Stimulated activated CD4-positive, alpha-beta T cell treated with anti-CD3 and anti-CD28 coated beads, Interleukin-1b, Interleukin-23, amount 100 ng/mL, for 1 hour (primary cell): ENCODE measurements at places on chromosomes 1 and 21.

- no peak for DNase-seq
Measured at GRCh38 chr1:159282118-159282517, 20.0 kb upstream of the FCER1A start.

DNA sequence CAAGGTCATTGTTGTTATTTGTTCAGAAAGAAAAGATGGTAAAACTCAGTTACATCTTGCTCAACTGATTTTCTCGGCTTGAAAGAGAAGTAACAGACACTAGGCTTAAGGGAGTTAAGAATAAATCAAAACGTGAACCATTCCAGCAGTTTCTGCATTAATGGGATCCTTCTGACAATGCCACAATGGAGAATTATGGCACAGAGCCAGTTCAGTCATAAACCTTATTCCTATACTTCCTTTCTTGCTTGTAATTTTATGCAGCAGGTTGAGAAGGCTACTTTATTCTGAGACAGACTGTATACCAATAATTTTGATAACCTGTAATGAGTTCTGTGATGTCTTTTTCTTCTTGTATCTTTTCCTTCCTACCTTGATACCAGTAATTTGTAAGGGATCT lies 167.0 kb downstream of the C1orf21 start:
- no peak for DNase-seq

DNA sequence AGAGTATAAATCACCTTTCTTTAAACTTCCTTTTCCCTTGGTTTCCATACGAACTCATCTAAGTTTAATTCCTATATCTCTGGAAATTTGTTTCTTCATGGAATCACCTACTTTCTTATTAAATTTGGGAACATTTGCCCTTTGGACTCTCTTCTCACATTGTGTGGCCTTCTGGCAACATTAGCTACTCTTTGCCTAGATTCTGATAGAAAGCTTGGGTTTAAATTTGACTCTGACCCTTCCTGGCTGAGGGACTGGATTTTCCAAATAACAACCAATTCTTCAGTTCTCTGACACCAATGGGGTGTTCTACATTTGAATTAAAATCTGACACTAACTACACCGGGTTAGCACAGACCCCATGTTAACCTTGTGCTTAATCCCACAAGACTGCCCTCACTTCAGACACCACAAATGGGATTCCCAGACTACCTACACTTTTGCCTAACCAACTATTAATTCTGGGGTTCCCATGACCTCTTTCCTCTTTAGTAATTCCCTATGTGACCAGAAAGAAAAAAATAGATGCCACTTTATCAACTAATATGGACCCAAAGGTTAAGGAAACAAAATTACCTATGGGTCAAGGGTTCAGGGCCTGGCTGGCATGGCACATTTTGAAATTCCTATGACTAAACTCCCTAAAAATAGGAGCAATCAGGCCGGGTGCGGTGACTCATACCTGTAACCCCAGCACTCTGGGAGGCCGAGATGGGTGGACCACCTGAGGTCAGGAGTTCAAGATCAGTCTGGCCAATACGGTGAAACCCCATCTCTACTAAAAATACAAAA lies 9.7 kb upstream of the THEM4 start:
- no peak for DNase-seq

DNA sequence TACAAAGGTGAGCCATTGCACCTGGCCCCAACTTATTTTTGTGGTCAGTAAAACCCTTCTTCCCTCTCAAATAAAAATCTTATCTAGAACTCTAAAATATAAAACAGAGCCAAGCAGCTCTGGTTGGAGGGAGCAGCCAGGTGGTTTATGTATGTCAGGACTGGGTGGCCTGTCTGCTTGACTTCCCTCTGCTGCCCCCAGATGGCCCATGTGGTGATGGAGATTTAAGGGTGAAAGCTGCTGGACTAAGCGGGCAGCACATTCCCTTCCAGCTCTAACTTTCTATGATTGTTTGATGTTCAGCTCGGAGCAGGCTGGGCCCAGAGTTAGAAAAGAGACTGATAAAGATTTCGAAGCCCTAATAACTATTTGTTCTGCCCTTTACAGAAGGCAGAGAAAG lies 11.9 kb upstream of the PAQR6 start:
- no peak for DNase-seq

DNA sequence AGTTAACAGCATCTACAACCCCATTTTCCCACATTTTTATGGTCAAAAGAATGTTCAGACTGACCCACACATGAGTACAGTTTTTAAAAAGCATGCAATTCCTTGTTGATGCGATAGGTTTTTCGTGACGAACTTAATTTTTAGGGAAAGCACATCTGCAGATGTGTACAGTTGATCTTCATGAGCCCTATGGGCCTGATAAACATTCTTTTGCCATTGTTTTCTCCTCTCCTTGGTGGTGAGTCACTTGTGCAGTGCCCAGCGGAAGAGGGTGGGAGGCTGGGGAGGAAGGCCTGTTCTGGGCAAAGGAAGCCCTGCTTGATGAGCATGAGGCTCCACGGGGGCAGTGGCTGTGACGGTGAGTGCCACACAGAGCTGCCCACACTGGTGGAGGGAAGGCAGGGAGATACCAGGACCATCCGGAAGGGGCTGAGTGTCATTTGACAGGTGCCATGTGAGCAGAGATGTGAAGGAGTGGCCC lies 5.3 kb downstream of the ARF1 start:
- DNase-seq: no peak

- DNase-seq: no peak
Measured at GRCh38 chr1:54595956-54596498, 27.3 kb downstream of the FAM151A start.

GRCh38 chr1:46278807-46279206 lies 24.6 kb downstream of the LRRC41 start:
- DNase-seq: no peak

DNA sequence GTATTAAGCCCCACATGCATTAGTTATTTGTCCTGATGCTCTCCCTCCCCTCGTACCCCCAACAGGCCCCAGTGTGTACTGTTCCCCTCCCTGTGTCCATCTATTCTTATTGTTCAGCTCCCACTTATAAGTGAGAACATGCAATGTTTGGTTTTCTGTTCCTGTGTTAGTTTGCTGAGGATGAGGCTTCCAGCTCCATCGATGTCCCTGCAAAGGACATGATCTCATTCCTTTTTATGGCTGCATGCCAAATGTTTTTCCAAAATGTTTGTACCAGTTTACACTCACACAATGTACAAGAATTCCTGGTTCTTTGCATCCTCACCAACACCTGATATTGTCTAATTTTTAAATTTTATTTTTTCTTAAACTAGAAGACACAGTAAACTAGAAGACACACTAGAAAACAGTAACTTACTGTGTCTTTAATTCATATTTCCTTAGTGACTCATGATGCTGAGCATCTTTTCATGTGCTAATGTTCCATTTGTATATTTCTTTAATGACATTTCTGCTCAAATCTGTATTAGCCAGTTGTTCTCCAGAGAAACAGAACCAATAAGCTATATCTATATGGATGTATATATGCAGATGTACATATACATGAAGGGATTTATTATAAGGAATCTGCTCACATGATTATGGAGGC lies 19.4 kb upstream of the USP1 start:
- no peak for DNase-seq

GRCh38 chr1:87916965-87917364 lies 588.3 kb downstream of the LMO4 start:
- DNase-seq: no peak

DNA sequence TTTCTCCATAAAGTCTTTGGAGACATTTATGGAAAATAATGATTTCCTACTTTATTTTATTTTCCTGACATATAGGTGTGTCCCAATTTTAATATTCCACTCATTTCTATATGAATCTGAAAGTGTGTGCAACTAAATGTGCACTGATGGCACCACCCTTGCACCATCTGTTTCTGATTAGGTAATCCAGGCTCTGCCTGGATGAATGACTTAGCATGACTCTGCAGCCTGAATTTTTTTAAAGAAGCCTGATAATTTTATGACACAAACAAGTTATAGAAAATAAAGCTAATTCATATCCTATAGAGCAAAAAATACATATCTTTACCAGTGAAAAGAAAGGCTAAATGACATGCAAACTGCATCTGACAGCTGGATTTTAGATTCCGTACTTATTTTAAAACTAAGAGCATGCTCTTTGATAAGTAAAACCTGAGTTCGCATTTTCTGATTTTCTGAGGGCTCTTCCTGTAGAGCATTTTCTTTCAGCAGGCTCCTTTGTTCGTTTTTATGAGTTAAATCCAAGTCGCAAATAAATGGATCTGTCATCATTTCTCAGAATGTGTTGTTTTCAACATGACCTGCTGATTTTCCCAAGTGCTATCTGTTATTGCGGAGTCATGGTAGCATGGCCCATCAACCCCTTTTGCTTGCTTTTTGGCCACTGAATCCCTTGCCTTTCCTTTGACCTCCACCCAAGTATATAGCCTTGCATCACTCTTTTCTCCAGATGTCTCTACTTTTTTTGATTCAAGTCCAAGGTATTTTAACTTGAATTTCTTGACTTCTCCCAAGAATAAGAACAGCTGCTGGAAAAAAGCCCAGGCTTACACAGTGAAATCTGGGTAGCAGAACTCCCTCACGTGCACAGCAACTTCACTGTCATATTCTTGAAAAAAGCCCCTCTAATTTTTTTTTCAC lies 52.8 kb upstream of the LYPLAL1 start:
- no peak for DNase-seq

GRCh38 chr1:234967121-234967520 lies 161.5 kb downstream of the TOMM20 start:
- DNase-seq: no peak

- DNase-seq: no peak
Measured at GRCh38 chr1:165075725-165076370, 280.7 kb downstream of the LMX1A start.

DNA sequence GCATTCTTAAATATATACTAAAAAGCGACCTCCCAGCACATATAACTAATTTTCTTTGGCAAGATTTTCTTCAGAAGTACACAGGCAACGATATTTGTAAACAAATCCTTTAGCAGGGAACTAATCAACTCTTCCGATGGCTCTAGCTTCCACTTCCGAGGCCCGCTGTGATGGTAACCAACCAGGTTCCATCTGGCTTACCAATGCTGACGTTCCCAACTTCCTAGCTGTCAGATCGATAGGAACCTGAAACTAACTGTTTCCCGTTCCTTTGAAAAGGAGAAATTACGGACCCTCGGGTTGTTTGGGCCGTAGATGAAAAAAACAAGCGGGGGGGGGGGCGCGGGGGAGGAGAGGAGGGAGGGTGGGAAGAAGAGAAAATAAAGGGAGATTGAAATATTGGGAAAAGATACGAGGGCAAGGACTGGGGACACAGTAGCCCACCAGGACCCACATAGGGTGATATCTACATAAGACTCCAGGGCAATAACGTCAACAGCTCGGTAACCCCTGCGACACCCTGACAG lies 513 bp downstream of the GTF2B start:
- no peak for DNase-seq
